Stimulated activated CD8-positive, alpha-beta memory T cell treated with anti-CD3 and anti-CD28 coated beads, Interleukin-2, amount 100 ng/mL, for 48 hours (primary cell): ENCODE measurements at places on chromosomes 3 and 15.

DNA sequence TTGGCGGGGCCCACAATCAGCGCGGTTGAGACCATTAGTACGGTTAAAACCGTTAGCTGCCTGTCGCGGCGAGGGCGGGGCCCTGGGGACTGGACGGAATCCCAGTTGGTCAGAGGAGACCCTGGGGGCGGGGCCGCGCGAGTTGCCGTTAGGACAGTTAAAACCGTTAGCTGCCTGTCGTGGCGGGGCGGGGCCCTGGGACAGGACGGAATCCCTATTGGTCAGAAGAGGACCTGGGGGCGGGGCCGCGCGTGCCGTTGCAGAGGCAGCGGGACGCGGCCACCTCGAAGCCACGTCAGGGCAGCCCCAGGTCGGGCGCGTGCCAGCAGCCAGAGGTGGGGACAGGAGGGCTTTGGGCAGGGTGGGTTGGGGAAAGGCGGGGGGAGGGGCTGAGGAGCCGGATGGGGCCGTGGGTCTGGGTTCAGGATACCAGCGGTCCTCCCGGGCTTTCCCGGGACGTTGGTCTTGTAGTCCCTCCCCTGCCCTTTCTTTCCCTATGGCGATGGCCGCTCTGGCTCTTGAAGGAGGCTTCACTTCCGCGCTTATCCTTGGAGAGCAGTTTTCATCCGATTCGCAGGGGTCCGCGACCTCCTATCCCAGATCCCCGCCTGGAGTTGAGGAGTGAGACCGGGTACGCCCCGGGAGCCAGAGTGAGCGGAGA, 28.0 kb downstream of the KLHDC8B start:
- peak; percentile 9 for DNase-seq

DNA sequence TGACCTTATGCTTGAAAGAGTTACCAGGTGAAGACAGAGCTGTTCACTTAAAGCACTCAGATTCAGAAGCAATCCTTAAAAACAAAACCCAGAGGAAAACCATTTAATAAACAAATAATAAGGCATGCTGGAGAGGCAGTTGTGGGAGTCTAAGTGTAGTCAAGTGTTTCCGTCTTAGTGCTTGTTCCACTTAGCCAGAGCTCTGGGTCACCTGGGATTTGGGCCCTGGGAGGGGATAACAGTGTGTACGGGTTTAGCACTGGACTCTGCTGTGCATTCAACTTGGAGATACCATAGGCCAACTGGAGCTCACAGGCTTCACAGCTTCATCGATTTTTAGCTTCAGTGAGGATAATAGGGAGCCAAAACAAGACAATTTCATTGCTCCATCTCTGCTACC, 444.6 kb downstream of the CNTN4 start:
- no peak for DNase-seq

DNA sequence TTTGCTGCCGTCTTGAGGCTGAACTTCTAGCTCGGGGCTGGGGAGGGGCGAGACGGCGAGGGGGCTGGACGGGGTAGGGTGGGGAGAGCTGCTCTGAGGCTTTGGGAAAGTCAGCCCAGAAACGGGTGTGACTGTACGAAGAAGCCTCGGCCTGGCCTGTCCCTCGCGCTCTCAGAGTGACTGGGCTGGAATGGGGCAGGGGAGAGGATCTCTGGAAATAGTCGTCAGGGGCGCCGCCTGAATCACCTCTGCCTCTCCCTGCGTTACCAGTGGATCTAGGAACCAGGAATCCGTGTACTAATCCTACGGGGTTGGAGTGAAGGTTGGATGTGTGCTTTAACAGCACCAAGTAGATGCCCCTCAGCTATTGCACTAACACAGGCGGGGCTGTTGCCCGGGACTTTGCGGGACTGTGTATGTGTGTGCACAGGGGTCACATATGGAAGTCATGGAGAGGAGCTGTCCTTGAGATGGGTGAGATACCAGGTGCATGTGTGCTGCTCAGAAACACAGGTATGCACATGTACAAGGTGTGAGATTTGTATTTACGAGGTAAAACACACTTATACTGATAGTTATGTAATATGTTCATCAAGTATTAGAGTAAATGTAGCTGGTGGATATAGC, 591 bp downstream of the FOXL2NB start:
- no peak for DNase-seq

DNA sequence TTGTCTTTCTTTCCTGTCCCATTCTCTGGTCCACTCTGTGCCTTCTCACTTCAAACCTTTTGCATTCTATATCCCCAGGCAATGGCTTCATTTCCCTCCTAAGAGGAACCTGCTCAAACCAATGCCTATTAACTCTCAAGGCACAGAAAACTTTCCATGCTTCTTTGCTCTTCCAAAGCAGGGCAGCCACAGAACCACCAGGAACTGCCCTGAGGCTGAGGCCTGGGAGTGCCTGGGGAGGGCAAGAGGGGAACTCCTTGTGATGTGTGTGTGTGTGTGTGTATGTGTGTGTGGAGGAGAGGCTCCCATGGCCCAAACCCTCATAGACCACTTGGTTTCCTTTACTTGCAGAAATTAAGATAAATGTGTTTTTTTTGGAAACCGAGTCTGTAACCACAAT, 14.1 kb upstream of the PGPEP1L start:
- DNase-seq: no peak

- DNase-seq: no peak
Observed at GRCh38 chr3:33201195-33201594, 17.4 kb downstream of the SUSD5 start.

DNA sequence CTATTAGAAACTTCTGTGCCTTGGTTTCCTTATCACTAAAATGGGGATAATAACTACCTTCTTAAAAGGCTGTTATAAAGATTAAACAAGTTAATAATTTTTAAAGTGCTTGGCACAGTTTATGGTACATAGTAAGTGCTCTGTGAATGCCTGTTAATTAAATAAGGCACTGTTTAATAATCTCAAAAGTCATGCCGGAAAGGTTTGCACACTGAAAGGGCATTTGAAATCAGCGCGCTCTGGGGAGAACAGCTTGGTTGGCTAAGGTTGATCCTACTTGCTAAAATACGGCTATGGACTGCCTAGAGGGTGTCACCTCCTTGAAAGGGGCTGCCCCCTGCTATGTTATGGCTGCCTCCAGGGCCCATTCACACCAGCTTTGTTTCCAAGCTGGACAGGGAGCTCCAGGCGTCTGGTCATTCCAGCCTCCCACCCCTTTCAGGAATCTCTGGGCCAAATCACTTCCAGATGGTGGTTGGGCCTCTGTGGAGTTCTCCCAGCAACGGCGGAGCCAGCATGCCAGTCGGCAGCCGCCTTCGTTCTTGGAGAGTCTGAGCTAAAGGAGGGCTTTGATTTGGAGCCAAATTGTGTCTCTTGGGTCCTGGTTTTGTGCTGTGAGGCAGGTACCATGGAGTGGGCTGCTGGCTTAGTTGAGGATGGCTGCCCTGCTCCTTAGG, 5.9 kb downstream of the FLNB start:
- DNase-seq: no peak

- DNase-seq: no peak
Observed at GRCh38 chr3:136909187-136909586, 47.2 kb downstream of the NCK1 start.

GRCh38 chr3:102089904-102090720, 240.8 kb downstream of the NFKBIZ start:
- no peak for DNase-seq

DNA sequence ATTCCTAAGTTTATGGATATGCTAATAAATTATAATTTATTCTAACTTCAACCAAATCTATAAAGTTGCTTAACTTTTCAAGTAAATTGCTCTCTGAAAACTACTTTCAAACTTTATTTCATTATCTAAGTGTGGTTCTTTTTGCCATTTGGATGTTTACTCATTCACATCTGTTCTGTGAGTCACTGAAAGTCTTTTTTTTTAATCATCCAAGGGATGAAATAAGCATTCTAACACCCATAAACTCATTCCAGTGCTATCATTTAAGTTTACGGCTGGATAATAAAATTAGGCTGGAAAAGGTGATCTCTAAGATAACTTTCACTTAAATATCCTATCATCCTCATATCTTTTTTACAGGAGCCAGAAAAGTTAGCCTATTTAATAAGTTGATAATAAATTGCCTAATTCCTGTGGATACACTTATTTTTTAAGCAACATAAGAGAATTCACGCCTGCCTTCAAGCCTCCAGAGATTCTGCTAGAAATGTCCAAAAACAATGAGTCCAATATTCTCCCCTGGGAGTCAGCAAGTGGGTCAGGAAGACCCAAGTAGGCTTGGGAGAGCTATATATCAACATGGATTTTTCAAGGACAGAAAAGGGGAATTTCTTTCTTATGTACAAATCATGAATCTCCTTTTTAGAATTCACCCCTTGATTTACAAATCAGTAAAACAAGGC, 25.8 kb downstream of the SCG3 start:
- DNase-seq: no peak

GRCh38 chr3:79002465-79003372, 765.1 kb downstream of the ROBO1 start:
- DNase-seq: no peak

DNA sequence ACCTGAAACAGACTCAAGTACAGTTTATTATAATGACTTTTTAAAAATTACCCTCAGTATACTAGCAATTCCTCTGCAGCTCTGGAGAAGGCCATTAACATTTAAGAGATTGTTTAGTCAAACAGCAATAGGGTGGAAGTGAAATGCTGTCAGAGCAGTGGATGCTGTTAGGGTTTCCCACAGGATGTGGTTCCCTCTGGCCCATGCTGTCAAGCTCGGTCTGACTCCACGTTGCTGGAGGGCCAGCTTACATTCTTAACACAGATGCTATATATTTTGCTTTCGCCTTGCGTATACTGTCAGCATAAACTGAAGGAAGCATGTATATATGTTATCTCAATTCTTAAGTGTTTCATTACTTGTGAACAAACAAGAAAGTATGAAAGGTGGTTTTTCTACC, 231.1 kb upstream of the COL8A1 start:
- no peak for DNase-seq

DNA sequence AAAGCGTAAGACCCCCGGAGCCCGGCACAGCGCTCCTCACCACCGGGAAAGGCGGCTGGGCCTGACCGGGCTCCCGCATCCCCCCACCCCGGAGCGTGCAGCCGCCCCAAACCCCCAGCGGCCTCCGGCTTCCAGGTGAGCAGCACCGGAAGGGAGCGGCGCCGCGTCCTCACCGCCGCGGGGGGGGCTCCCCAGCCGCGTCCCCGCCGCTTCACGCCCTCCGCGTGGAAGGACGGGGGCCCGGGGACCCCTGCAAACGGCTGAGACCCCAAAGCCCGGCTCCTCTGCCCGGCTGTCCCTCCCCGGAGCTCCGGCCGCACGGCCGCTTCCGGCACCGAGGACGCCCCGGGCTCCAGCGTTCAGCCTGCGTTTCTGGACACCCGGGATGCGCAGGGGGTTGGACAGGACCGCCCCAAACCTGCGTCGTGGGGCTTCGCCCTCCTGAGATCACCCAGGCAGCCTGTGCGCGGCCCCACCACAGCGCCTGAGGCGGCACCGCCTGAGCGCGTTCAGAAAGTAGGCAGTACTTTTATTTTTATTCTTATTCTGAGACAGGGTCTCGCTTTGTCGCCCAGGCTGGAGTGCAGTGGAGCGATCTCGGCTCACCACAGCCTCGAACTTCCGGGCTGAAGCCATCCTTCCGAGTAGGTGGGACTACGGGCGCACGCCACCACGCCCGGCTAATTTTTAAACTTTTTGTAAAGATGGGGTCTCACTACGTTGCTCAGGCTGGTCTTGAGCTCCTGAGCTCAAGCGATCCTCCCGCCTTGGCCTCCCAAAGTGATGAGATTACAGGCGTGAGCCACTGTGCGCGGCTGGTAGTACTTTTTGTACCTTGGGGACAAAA, 51.6 kb upstream of the BLM start:
- peak; percentile 46 for DNase-seq

- DNase-seq: no peak
Observed at GRCh38 chr3:30779686-30780287, 114.7 kb downstream of the GADL1 start.

- no peak for DNase-seq
Observed at GRCh38 chr15:87228460-87228859, 1028.1 kb downstream of the NTRK3 start.

DNA sequence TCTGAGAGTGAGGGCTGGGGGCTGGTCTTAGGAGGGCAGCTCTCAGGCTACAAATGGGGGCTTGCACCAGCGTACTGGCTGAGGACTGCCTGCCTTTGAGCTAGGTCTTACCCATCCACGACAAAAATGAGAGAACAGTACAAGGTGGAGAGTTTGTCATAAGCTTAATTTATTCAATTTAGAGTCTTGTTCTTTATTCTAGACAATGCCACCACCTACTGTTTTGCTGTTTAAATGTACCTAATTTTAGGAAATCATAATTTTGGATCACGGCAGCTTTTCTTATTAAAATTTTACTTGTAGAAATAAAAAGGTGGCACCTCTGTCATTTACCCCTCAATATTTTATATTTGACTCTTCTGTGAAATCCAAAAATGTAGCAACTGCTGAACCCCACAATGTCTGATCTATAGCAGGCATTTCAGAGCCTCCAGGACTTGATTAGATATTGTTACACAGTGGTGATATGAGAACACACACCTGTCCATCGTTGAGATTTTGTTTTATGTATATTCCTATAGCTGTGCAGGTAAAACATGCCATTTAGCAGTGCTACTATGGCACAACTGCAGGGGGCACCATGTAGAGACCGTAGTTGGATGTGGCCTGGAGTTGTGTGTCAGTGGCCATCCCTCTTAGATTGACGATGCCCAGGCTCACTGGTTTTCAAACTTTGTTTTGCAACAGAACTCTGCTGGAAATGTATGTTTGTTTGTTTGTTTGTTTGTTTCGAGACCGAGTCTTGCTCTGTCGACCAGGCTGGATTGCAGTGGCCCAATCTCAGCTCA, 88.6 kb downstream of the SLCO3A1 start:
- no peak for DNase-seq

DNA sequence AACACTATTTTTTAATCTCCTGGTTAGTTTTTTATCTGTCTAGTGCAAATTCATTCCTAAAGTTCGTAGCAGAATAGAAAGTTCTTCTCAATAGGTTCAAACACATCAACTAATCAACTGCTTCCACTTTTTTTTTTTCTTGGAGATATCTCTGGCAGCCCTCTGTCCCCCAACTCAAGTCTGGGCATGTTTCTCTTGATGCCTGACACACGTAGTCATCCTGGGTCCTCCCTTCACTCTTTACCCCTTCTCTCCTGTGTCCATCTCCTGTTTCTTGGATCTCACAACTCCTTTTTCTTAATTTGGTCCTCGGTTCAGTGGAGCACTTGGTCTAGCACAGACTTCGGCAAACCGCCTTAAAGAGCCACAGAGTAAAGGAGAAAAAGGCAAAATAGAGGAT, 14.4 kb downstream of the TNFAIP8L3 start:
- no peak for DNase-seq

DNA sequence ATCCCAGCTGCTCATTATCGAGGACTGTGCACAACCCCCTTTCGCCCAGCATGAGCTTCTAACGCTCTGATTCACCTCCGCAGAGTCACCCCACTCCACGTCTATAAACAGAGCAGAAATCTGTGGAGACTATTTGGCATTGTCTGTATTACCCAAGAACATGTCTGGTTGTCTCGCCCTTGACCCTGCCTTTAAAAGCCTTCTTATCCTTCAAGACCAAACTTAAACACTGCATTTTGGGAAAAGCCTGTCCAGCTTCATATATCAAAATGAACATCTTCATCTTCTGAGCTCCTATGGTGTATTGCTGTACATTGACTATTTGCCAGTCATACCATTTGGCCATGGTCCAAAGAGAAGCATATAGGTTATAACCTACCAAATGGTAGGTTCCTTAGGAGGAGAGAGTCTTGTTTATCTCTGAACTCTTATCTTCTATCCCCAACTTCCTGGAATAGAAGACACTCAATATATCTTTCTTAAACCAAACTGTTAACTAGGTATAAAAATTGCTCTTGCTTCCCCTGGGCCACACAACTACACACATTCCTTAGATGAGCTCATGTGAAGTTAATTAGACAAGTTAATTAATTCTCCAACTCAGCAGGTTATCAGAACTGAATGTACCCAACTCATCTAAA, 90.1 kb downstream of the FBN1 start:
- no peak for DNase-seq
